ENCODE measurements at places on chromosomes 16 and 17.
A peak's percentile ranks its signal among the peaks of the same experiment; 100 is the strongest.

GRCh38 chr17:2924211-2924610, 128.0 kb downstream of the RAP1GAP2 start:
- DNase-seq: peak; percentile 56

GRCh38 chr17:56983366-56983765, 5.4 kb downstream of the SCPEP1 start:
- no peak for DNase-seq

DNA sequence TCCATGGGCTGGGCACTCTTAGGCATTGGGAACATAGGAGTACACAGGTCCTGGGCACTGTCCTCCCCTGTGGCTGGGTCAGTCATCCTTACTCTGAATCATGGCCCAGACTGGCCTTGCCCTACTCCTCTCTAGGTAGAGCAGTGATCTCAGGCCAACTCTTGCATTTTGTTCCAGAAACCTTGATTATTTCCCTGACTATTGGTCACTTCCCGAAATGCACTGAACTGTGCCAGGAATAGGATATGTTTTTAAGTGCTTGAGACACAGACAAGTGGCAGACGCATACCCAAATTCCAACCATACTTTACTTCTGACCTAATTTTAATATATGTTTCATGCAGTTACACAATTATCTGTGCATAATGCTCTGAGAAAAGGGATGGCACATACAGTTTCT, 10.3 kb downstream of the KRABD2 start:
- no peak for DNase-seq

DNA sequence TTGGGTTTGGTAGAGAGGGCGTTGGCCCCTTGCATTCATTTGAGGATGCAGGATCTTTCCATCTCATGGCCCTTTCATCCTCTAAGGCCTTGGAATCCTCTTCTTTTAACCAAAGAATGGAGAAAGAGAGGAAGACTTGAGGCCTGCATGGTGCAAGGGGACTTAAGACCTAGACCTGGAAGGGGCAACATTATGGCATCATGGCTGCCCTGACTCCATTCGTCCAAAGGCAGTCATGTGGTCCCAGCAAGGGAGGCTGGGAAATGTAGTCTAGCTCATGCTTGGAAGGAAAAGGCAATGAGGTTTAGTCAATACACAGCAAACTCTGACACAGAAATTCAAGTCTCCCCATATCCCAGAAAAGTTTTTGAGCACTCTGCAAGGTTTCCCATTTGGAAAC, 30.7 kb upstream of the CDRT4 start:
- DNase-seq: no peak

GRCh38 chr17:39939106-39939505, 11.6 kb downstream of the LRRC3C start:
- DNase-seq: no peak

DNA sequence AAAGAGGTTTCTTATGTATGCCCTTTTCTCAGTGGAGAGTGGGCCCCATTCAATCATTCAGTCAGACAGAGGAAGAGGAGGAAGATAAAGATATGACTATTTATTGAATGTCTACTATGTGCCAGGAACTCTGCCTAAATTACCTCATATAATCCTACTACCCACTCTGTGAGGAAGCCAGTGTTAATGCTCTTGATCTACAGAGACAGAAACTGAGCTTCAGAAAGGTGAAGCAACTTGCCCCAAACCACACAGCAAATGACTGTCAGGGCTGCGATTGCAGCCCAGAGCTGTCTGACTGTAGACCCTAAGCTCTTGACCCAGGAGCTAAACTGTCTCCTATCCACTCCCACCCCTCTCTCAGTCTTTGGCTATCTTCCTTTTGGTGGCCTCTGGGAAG, 8.4 kb downstream of the SRCIN1 start:
- DNase-seq: no peak

DNA sequence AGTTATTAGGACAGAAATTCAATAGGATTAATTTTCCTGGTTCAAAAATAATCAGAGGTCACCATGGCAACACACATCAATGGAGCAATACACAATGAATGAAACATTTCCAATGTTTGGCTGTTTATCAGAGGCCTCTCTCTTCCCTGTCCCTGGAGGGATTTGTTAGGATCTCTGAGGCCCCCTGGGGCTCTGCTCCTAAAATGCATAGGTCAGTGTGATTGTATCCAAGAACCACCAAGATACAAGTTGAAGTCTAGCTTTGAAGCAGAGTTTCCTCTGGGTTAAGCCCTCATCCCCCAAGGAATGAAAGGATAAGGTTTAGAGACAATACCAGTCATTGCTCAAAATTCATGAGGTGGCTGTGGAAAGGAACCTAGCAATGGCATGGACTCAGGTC, 561.2 kb upstream of the C16orf82 start:
- no peak for DNase-seq

GRCh38 chr16:89561884-89562599, 1.6 kb downstream of the RPL13 start:
- DNase-seq: no peak

DNA sequence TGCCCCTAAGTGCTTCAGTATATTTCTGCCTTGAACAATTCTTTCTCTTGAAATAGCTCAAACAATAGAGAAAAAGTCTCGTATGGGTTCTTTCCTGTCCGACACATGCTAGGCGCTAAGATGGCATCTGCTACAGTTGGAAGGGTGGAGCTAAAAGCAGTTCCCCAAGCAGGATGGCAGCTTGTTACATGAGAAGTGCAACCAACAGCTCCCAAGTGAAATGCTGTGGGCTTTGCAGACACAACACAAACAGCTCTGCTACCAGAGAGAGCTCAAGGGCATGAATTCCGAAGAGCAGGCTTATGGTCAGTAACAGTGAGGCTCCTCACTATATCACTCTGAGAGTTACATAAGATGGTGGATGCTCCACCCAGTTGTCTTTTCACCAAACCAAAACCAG, 83.8 kb downstream of the VPS53 start:
- DNase-seq: no peak
